SJSA1 (cell line): ENCODE measurements at places on chromosomes 1 and 21. TPM values are rescaled to one million over a fixed set of nuclear protein-coding genes. Genes with fewer than 3 reads are reported as not detected.
A peak's percentile ranks its signal among the peaks of the same experiment; 100 is the strongest.

The FAM151A gene
- total RNA-seq = not detected in 2 replicates

- DNase-seq = no peak
These were observed 292.9 kb downstream of the PLA2G4A start for GRCh38 chr1:187121661-187122060.

DNA sequence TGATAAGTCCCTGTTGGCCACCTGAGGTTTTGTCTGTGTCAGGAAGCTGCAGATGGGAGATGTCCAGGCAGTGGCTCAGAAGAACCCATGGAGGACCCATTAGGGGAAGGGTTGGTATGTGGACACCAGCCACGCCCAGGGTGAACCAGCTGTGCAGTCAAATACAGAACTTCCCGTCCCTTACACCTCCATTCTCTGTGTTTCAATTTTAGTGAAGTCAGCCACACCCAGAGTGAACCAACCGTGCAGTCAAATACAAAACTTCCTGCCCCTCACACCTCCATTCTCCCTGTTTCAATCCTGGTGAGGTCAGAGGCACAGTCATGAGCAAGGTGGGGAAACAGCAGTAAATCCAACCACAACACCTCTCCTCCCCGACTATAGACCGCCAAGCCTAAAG lies 27.4 kb downstream of the BACE2 start:
- no peak for DNase-seq

DNA sequence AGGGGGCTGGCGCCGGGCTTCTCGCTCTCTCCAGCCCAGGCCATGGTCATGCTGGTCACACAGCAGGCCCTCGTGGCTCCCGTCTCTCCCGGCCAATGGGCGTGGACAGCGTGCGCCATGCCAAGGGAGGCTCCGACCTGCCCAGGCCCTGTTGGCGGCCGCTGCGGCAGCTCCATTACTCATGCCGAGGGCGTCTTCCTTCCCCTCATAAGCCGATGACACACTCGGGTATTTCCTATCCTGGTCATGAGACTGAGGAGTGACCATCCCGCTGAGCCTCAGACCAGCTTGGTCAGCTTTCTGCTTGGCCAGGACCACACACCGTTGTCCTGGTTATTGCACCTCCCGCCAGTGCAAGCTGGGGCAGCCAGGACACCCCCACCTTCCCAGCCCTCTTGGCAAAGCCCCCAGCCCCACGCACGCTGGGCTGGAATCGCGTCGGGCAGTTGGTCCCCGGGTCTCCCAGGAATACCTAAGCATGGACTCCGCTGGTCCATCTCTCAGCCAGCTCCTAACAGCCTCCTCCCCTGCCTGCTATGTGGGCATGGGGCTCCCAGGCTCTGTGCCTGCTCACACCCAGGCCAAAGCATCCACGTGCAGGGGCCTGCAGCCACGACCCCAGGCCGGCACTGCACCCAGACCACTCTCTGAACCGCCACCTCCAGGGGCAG lies 49.8 kb downstream of the ARHGEF16 start:
- DNase-seq = peak; percentile 87

The FCRL2 gene
- total RNA-seq = not detected in 2 replicates

GRCh38 chr21:36430841-36431240 lies 45.6 kb downstream of the CHAF1B start:
- DNase-seq = no peak

DNA sequence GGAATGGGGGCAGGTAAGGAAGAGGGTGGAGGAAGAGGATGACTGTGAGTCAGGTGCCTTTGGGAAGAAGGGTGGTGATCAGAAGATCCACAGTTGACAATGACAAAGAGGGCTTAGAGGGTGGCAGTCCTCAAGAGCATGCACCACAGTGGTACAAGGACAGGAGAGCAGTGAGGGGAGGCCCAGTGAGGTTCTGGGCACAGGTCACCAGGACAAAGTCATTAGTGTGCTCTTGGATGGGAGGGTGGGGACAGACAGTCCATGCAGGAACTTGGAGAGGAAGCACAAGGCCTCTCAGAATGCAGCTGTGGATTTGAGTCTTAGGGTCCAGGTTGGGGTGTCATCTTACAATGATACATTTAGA lies 75.1 kb downstream of the RHOU start:
- no peak for DNase-seq

GRCh38 chr1:93681101-93681988 lies at the start of gene BCAR3:
Gene BCAR3 (minus strand): TSS chr1:93681837. CDS start chr1:93674930, 6,907 bp downstream.
- DNase-seq = no peak

DNA sequence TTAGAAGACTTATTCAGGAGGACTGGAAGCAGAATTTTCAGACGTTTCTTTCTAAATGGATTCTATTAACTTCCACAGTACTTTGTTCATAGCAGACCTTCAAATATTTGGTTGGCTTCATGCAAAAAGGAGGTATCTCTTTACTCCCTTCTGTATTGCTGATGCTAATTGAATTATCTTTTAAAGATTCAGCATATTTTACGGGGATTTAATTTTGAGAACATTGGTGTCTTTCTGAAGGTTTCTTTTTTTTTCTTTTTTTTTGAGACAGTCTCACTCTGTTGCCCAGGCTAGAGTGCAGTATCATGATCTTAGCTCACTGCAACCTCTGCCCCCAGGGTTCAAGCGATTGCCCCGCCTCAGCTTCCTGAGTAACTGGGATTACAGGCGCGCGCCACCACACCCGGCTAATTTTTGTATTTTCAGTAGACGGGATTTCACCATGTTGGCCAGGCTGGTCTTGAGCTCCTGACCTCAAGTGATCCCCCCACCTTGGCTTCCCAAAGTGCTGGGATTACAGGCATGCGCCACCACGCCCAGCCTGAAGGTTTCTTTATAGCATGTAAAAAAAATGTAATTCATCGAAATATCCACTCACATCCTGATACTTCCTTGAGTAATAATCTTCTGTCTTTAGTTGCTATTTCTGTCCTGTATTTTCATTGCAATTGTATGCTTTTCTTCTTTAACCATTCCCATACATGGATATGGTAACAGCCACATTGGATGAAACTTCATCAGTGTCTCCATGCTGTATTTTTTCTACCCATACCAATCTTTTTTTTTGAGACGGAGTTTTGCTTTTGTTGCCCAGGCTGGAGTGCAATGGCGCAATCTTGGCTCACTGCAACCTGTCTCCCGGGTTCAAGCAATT lies 14.5 kb downstream of the CNST start:
- DNase-seq = no peak

DNA sequence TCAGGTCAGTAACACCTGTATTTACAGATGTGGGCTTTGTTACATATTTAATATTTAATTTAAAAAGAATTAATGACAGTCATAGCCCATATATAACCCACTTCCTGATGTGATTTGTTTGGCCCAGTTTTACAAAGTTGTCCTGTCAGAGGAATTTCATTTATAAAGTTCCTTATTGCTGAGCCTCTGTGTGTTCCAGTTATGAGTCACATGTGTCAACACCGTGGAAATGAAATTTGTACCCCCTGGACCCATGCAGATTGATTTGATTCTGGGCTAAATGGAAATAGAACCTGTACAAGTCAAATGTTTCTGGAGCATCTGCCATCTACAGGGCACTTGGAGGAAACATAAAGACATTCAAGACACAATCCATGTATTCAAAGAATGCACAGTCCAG lies 149.2 kb downstream of the CACNA1E start:
- DNase-seq = no peak

The ZNF362 gene
- total RNA-seq = 11.1 and 21.4 TPM in 2 replicates

DNA sequence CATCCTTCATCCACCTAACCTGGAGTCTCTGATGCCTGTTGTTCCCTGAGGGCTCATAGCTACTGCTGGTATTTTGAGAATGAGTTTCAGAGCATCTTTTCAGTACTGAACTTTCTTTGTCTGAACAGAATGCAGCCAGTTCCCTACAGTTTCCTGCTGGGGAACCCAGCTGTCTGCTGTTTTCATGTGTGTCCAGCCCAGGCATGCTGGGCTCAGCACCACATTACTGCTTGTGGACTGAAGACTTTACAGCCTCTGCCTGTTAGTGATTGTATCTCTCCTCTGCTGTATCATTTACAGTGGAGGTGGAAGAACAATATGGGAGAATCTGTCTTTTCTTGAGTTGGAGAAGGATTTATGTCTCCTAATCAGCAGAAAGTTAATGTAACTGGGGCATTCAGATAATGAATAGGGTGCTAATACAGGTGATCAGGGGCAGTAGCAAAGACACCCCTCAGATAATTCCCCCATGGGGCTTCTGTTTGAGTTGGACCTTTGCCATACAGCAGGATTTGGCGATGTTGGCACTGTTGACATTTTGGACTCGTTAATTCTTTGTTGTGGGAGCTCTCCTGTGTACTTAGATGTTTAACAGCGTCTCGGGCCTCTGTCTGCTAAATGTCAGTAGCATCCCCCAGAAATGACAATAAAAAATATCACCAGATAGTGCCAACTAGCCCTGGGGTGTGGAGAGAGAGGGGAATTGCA lies 207.7 kb downstream of the HHAT start:
- no peak for DNase-seq

- DNase-seq = no peak
These were observed 384.3 kb downstream of the LRRIQ3 start for GRCh38 chr1:73813716-73814115.

GRCh38 chr1:117128323-117129079 lies 7.0 kb upstream of the TRIM45 start:
- no peak for DNase-seq

The NBPF12 gene
- 3.5 and 4.8 TPM in 2 replicates for total RNA-seq

DNA sequence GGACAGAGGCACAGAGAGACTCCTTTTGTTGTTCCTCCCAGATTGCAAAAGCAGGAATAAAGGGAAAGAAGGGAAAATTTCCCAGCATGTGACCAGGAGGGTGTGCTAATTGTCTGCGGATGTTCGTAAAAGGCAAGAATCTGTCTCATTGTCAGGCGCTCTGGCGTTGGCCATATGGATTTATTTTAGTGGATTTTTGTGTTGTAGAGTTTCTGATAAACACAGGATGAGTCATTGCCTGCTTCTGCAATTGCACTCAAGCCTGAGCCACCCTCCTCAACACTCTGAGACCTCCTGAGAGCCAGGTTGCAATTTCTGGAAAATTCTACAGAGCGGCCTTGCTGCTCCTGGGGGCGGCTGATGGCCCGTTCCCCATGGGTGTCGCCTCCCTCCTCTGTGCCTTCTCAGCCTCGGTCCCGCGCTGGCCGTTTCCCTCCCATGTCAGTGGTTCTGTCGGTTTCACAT lies 227.7 kb downstream of the KAZN start:
- peak; percentile 95 for DNase-seq

The KRTAP13-4 gene
- not detected in 2 replicates for total RNA-seq

The SIK1 gene
- 5.3 and 9.1 TPM in 2 replicates for total RNA-seq

The SYDE2 gene
- total RNA-seq = 5.5 and 8.4 TPM in 2 replicates

The ID3 gene
- 400 and 615 TPM in 2 replicates for total RNA-seq

GRCh38 chr21:16879479-16879878 lies 633.4 kb upstream of the CXADR start:
- no peak for DNase-seq

DNA sequence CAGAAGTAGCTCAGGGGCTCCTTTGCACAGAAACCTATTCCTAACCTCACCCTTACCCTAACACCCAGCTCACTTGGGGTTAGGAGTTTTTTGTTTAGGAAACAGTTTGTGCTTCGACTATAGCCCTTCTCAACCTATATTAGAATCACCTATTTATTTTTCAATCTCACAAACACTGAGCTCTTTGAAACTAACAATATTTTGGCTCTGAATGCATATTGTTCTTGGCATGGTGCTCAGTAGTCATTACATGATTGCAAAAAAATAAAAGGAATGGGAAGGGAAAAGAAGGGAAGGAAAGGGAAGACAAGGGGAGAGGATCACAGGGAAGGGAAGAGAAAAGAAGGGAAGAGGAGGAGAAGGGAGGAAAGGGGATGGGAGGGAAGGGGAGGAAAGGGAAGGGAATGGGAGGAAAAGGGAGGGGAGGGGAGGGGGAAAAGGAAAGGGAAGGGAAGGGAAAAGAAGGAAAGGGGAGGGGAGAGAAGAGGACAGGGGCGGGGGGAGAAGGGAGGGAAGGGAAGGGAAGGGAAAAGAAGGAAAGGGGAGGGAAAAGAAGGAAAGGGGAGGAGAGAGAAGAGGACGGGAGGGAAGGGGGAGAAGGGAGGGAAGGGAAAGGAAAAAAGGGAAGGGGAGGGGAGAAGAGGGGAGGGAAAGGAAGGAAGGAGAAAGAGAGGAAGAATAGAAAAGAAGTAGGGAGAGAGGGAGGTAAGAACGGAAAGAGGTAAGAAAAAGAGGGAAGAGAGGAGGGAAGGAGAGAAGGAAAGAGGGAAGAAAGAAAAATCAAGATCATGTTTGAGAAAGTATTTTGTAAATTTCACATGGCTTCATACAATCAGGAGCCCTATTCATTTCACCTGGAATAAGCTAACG lies 484.1 kb upstream of the NFIA start:
- no peak for DNase-seq

The NBPF10 gene
- 1.2 and 2.1 TPM in 2 replicates for total RNA-seq

DNA sequence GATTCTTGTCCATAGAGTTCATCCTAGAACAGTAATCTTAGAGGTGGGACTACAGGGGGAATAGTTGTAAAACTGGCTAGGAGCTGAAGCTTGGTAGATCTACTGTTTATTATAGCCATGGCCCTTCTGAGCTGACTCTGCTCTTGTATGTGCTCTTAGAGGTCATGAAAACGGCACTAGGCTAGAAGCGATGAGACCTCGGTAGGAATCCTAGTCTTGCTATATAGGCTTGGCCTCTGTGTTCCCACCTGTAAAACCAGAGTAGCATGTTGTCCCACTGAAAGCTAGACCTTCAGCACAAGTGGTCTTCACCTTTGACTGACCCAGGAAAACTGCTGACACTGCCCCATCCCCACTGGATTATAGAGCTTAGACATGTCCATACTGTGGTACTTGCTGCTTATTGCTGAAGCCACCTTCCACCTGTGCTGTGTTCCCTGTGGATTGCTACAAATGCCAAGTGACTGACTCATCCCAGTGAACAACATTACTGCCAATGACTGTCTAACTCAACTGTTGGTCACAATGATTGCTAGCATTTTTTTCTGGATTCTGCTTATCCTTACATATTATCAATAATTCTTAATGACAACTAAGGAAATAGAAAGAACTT lies 23.0 kb upstream of the PIGC start:
- no peak for DNase-seq

DNA sequence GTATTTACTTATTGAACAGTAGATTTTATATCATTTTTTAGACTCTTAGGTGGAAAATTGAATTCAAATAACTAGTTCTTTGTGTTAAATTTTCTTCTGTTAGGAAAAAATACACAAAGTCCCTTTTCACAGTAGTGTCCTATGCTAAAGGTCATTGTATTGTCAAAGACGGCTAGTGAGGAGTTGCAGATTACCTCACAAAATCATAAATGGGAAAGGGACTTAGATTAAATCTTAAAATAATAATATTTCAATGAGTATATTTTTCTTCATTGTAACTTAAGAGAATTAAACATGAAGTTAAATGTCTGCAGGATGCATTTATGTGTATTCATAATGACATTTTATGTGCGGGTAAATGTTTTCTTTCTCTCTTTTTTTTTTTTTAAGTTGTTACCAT lies 32.7 kb downstream of the LYPLAL1 start:
- no peak for DNase-seq

The MACO1 gene
- 7.5 and 17.6 TPM in 2 replicates for total RNA-seq
